ENCODE measurements at places on chromosomes 6 and 20.

DNA sequence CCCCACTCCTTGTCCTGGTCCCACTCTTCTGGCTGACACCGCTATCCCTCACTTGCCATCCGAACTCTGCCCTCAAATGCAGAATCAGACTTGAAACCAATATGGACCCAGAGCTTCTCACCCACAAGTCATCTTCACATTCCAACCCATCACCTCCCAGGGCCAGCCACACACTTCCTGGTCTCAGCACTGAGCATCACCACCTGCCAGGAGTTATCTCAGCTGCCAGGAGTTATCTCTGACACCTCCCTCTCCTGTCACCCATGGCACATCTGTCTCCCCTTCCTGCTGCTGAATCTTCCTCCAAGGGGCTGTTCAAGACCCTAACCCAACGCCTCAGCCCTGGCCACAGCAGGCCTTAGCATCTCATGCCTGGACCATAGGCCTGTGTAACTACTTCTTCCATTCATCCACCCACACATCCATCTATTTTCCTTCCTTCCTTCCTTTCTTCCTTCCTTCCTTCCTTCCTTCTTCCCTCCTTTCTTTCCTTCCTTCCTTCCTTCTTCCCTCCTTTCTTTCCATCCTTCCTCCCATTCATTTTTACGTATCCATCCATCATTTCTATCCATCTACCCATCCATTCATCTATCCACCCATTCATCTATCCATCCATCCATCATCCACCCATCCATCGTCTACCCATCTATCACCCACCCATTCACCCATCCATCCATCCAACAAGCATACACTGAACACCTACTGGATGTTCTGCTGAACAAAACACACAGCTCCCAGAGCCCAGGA, 74.6 kb upstream of the NNAT start:
- no peak for DNase-seq

- DNase-seq = no peak
Observed at GRCh38 chr6:71967436-71967835, 81.1 kb downstream of the RIMS1 start.

DNA sequence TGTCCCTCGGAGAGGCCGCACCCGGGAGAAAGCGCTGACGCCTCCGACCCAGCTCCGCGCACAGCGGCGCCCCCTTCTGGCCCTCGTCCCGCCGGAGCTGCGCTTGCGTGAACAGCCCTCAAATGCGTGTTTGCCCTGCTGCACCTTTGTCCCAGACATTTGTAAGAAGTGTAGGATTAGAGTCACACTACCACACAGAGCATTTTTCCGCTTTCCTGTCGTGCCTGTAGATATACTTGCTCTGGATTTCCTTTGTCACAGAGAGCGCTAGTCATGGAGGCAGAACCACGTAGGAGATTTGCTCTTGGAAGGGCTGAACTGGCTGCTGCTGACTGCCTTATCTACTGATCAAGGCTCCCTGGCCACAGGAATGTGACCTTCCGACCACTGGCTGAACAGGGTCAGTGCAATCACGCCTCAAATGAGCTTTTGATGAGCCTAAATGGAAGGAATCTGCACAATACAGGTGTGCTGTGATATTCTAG, 62.3 kb downstream of the PAX1 start:
- peak; percentile 56 for DNase-seq

DNA sequence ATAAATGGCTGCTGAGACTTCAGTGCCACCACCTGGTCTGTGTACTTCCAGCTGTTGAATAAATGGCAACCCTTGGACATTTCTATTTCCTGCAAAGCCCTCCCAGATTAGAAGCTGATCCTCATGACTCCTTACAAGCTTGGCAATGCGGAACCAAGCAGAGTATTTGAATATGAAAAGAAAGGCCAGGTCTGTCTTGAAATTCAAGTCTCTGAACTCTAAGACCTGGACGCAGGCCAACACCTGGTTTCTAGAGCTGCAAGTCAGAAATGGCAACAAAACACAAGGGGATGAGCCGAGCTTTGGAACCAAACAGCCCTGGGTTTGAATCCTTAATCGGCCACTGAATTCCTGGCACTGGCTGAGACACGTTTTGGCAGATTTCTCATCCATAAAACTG, 353.4 kb downstream of the PTPRT start:
- DNase-seq = peak; percentile 13

DNA sequence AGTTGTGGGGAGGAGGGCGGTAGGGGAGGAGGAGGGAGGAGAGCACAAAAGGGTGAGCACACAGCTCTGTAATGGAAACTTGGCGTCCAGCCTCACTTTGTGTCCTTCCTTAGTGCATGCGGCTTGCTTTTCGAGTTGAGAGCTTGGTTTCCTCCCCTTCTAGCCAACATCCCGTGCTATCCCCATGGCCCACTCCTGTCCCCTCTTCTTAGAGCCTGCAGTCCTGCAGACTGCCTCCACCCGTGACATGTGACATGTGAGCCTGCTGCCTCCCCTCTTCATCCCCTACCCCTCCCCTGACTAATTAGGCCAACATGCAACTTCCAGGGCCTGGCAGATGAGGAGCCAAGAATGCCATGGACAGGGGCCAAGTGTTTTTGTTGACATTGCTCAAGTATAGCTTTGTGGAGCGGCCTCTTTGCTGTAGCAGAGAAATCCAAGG, 63.2 kb downstream of the SLC24A3 start:
- DNase-seq = peak; percentile 89

DNA sequence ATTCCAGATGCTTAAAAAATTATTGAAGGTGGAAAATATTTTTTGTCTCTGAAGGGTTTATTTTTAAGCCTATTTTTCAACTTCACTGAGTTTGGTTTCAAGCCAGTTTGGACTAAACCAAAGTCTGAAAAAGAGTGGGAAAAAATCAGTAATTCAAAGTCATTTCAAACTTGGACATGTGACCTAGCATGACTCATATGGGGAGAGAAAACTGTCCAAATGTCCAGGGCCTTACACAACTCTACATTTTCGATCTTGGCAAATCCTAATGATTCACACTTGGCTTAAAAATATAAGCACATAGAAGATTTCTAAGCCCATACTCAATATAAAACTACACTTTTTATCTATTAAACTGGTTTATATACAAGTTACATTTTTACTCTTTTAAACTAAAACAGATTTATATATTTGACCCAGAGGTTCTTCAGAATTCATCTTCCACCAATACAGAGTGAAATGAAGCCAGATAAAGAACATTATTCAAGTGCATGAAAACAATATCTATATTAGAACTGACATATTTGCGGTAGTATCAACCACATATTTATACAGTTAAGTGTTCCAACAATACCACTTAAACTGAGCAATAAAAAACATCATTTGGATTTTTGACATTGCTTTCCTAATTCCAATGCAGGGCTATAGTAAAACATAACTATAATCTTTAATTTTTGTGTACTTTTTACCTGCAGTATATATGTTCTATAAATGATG, 110.3 kb upstream of the TCF21 start:
- DNase-seq = no peak

- peak; percentile 64 for DNase-seq
Observed at GRCh38 chr6:71533939-71534379, 245.3 kb downstream of the OGFRL1 start.

DNA sequence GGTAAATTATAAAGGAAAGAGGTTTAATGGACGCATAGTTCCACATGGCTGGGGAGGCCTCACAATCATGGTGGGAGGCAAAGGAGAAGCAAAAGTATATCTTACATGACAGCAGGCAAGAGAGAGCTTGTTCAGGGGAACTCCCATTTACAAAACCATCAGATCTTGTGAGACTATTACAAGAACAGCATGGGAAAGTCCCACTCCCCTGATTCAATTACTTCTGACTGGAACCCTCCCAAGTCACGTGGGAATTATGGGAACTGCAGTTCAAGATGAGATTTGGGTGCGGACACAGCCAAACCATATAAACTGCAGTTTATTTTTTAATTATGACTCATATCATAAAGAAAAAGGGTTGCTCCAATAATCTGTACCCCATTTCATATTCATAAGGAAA, 22.3 kb upstream of the HLA-DQA2 start:
- DNase-seq = no peak

GRCh38 chr20:44650771-44651433, 597 bp downstream of the ADA start:
- no peak for DNase-seq

DNA sequence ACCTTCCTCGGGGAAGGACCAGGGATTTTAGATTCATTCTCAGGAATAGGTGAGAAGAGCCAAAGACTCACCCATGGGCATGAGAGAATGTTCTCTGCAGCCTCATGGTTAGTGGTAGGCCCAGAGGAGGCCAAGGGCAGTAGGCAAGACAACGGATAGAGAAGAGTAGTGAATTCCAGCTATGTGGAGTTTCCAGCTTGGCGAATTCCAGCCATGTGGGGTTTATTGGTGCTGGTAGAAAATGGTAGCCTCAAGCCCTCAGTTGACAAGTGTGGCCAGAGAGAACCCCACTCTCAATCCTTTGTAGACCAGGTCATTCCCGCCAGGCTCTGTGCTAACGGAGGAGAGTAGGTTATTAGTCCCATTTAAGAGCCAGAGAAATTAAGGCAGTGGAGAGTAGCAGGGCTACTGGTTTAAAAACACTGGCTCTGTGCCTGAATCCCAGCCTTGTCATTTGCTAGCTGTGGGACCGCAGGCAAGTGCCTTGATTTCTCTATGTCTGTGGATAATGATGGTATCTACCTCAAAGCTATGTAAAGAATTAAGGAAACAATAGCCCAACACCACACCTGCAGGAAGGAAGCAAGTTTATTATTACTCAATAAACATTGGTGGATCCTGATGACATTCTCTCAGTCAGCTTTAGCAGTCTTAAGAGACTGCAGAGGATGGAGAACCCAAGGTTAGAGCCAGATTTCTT, 2.0 kb upstream of the SLC9A8 start:
- DNase-seq = no peak

- DNase-seq = no peak
Observed at GRCh38 chr6:47483853-47484546, 6.4 kb downstream of the CD2AP start.

DNA sequence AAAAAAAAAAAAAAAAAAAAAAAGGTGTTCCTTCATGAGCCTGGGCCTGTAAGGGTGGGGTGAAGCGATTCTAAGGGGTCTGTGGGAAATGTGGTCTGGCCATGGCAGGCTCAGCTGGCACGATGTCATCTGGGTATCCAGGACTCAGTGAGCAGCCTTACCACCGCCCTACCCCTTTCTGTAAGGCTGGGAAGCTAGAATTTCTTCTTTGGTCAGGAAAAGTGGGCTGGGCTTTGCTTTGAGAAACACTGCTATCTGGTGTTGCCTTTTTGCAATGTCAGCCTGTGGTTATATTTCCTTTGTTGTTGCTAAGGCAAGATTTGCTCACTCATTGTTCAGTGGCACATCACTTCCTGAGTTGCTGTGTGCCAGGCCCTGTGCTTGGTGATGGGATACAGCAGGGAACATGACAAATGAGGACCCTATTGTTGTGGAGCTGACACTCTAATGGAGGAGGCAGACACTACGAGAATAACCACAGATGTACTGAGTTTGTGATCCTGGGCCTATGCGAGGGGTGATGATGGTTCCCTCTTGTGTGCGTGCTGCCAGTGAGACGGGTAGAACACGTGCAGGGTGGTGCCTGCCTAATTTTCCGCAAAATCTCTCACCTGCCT, 45.9 kb upstream of the ZNFX1 start:
- no peak for DNase-seq

DNA sequence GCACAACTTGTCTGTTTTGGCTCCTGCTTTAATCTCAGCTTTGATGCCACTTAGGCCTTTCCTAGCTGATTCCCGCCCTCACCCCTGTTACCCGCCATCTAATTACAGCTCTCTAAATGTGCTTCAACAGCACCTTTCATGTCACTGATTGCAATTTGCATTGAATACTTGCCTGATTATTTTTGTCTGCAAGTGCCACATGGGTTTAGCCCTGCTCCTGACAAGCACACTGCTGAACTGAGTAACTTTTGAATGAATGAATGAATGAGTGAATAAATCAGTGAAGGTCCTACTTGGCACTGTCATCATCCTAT, 591 bp upstream of the DCBLD1 start:
- no peak for DNase-seq

DNA sequence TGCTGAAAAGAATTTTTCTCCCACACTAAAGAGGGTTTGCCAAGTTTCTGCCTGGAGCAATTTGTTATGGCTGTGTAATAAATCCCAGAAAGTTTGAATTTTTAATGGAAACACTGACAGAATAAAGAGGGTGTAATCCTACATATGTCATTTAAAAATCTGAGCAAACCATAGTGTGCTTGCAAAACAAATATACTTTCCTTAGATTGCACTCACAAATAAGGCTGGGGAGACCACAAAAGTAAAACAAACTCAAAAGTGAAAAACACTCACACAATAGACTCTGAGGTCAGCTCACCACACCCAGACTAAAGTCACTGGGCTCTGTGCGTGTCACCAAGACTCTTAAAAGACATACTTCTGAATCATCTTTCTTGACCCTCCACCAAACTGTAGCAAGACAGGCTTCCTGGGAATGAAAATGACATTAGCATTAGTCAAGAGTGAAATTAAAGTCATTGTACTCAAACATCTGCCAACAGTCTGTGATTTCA, 4.8 kb upstream of the ATXN1 start:
- no peak for DNase-seq

DNA sequence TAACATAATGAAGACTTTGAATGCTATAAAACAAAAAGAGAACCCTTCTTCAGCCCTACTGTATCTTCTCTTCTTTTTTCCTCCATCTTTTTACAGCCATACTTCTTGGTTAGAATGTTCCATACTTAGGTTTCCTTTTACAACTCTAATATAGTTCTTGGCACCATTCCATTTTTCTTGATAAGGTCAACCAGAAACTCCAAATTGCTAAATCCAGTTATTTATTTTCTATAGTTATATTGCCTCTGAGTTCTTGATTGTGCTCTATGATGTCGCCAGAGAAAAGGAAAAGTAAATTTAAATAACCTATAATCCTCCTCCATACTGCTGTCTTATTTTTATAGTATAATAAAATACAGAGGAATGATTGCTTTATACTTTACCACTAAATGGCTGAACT, 26.7 kb upstream of the COL10A1 start:
- DNase-seq = peak; percentile 5

GRCh38 chr6:52514514-52514913, 62.3 kb downstream of the TRAM2 start:
- no peak for DNase-seq

DNA sequence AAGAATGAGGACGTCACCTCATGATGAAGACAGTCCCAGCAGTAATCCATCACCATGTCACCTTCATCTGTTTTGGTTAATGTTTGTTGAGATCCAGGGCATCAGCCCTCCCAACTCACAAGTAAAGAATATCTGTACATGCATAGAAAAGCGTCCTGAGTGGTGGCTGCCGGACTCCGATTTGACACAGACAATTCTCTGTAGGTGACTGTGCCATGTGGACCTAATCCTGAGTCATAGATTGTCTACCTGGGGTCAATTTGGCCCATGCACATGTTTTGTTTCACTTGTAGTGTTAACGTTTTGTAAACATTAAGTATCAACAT, 168.4 kb upstream of the UST start:
- no peak for DNase-seq
